Left ventricle myocardium inferior (tissue), 1 donor: ENCODE measurements at places on chromosomes 6 and 20. TPM values are rescaled to one million over a fixed set of nuclear protein-coding genes. Genes with fewer than 3 reads are reported as not detected.

DNA sequence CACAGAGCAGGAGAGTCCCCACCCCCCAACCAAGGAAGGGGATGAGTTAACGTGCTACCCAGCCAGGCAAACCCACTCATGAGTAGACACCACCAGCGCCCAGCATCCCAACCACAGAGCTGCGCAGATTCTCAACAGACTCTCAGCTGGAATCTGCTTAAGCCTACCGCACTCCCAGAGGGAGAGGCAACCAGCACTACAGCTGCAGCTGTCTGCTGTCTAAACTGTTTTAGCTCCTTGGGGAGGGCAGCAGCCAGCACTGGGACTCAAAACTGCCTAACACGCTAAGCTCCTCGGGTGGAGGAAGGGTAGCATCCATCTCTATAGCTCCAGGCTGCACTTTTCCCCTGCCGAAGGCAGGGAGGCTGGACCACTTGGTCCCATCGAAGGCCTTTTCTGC is 539.8 kb downstream of the EPHA7 start:
- no peak overlapping the region for H3K27ac ChIP-seq
- H3K27me3 ChIP-seq: no peaks in the 10 kb centered on the region
- H3K4me3 ChIP-seq: no peak overlapping the region

DNA sequence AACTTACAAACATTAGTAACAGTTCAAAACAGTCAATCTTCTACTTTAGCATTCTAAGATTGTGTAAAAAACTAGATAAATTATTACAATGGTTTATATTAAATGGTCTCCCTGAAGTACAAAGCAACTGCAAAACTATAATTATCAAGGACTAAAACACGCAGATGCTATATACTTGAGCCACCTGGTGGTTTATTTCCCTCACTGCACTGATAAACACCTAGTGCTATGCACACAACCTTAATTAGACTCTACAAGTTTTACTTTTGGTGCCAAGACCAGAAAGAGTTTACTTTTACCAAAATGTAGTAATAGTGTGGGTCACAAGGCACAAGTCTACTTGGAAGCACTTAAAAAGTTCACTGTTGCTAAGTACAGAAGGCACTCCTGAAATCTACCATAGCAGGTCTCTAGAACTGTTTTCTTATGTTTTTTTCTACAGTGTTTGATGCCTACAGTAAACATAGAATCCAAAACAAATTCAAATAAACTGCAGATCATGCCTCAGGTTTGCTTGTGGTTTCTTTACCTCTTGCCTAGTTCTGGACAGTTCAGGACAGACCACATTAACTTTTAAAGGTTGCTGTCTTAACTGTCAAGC is 49.2 kb downstream of the GMDS start:
- H3K36me3 ChIP-seq: no peaks in the 10 kb centered on the region
- H3K4me1 ChIP-seq: no peaks in the 10 kb centered on the region
- H3K27me3 ChIP-seq: peaks cover 5% of the 10 kb centered on the region
- no peak overlapping the region for H3K4me3 ChIP-seq
- H3K27ac ChIP-seq: no peak overlapping the region

- H3K4me3 ChIP-seq: no peak overlapping the region
- H3K4me1 ChIP-seq: peaks cover 24% of the 10 kb centered on the region
- no peak overlapping the region for H3K27ac ChIP-seq
Measured at GRCh38 chr6:89050697-89051096, 29.9 kb upstream of the PNRC1 start.

DNA sequence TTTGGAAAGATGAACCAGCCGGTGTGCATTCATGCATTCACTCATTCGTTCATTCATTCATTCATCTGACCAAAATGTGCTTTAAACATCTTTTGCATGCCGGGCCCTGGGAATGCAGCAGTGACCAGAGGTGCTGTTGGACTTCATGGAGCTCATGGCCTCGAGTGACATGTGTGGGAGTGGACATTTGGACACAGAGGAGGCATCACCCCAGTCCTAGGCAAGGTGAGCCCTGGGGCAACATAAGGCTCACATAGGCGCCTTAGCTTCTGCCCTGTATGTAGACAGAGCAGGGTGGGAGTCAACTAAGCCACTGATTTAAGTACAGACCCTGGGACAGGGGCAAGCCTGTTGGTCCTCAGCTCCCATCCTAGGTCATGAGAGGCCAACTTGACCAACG is 71.6 kb downstream of the STK35 start:
- no peak for DNase-seq
- H3K36me3 ChIP-seq: no peaks in the 10 kb centered on the region
- peaks cover 16% of the 10 kb centered on the region for H3K4me1 ChIP-seq
- H3K4me3 ChIP-seq: no peak overlapping the region
- no peaks in the 10 kb centered on the region for H3K27me3 ChIP-seq

GRCh38 chr6:127263481-127263880 is 3.2 kb upstream of the RNF146 start:
- DNase-seq: no peak
- no peak overlapping the region for H3K4me3 ChIP-seq
- no peaks in the 10 kb centered on the region for H3K36me3 ChIP-seq
- H3K27me3 ChIP-seq: no peaks in the 10 kb centered on the region
- H3K27ac ChIP-seq: no peak overlapping the region

The BTNL2 gene
- total RNA-seq: not detected
